ENCODE measurements at places on chromosomes 4 and X. TPM values are rescaled to one million over a fixed set of nuclear protein-coding genes. Genes with fewer than 3 reads are reported as not detected.

DNA sequence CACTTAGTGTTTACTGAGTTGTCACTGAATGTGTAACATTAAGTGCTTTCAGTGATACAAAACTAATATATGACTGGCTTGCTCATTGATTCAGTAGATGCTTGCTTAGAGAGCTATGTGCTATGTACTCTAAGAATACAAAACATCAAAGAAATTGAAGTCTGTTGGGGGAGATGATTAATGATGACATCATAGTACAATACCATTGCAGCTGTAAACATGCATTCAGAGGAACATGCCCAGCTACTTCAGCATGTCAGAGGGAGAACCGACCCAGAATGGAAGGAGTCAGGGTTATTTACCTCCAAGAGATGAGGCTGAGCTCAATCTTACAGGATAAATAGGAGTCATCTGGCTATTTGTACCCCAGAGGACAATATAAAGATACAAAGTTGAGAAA lies 290.8 kb downstream of the TENM3 start:
- no peak overlapping the region for H3K27ac ChIP-seq
- no peak overlapping the region for H3K4me3 ChIP-seq
- no peak for DNase-seq
- H3K27me3 ChIP-seq: no peaks in the 10 kb centered on the region

SYN1 gene
- 0.27 TPM for total RNA-seq

ATP2B3 gene
- total RNA-seq: not detected

CSAG2 gene
- total RNA-seq: not detected

DNA sequence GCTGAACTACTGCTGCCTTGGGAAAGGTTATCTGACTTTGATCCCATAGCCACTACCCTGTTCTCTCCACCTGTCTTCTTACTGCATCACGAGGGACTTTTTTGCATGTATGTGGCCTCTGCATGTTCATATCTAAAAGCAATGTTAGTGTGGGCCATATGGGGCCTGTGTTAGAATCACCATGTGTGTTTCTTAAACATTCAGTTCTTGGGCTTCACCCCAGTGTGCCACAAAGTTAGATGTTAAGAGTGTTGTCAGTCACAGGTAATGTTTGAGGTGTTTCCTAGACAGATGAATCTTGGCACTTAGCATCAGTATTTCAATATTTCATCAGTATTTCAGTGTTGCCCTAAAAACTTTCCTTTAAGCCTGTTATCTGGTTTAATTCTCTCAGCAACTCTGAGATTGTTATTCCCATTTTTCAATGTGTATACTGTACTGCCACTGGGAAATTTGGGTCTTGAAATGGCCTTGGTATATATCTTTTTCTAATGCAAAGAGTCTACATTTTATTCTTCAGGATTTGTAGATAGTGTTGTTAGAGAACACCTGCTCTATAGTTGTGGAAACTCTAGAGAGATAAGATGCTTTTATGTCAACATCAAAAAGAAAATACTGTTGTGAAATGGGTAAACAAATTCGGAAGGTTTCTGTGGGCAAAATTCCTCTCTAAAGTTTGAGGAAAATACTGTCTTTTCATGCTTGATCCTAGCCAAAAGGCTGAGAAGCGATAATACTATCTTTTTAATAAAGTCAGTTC lies 259.7 kb downstream of the BMPR1B start:
- H3K4me1 ChIP-seq: no peaks in the 10 kb centered on the region
- DNase-seq: no peak
- H3K27ac ChIP-seq: no peak overlapping the region
- no peak overlapping the region for H3K4me3 ChIP-seq
- no peaks in the 10 kb centered on the region for H3K36me3 ChIP-seq

GRCh38 chr4:169032883-169033645 lies 23.0 kb upstream of the CBR4 start:
- no peaks in the 10 kb centered on the region for H3K27me3 ChIP-seq
- H3K36me3 ChIP-seq: no peaks in the 10 kb centered on the region
- H3K4me3 ChIP-seq: no peak overlapping the region
- H3K4me1 ChIP-seq: no peaks in the 10 kb centered on the region

- H3K36me3 ChIP-seq: no peaks in the 10 kb centered on the region
- DNase-seq: no peak
- peak overlapping the region; percentile 68 for H3K4me3 ChIP-seq
- H3K27ac ChIP-seq: peak overlapping the region; percentile 81
- H3K27me3 ChIP-seq: no peaks in the 10 kb centered on the region
- H3K4me1 ChIP-seq: peaks cover 43% of the 10 kb centered on the region
Observed at GRCh38 chr4:38663090-38663800, 754 bp upstream of the KLF3 start.

DNA sequence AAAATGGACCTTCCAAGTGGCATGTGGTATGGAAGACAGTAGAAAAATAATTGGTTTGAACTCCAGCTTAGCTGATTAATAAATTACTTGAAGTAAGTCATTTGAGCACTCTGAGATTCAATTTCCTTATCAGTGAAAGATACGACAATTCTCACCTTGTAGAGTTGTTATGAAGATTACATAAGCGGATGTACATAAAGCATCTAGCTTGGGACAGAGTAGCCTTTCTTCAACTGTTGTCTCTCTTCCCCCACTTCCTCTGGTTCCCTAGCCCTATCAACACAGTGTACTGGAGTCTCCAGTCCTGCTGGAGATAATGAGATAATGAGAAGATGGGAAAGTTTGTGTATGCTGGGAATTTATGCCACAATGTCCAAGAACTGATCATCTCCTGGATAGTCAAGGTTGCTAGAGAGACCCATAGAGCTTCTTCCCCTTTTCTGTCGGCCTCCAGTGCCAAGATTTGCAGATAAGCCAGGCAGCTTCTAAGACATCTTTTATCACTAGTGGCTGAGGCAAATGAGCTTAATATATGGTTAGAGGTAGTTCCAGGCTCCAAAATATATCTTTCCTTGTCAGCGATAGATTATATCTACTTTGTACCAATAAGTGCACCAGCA lies 33.9 kb downstream of the VSIG4 start:
- no peaks in the 10 kb centered on the region for H3K36me3 ChIP-seq
- peaks cover 46% of the 10 kb centered on the region for H3K4me1 ChIP-seq
- H3K27me3 ChIP-seq: no peaks in the 10 kb centered on the region
